ENCODE measurements at places on chromosomes 3 and 15.

DNA sequence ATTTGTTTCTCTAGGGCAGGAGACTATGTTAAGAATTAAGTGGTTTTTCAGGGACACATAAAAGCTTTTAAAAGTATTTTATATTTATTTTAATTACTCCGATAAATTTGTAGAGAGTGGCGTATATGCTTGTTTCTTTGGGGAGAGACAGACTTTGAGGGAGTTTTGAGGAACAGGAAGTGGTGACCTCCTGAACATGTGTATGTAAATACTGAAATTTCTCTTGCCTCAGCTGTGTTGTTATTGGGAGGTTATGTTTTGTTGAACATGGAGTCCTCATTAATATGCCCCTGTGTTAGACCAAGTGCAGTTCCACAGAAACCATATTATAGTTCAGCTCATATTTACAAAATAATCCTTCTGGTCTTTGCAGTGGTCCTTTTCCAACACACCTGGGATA lies 41.8 kb upstream of the UTS2B start:
- DNase-seq: no peak

GRCh38 chr3:175546115-175546514 lies 687.0 kb downstream of the NAALADL2 start:
- DNase-seq: no peak

DNA sequence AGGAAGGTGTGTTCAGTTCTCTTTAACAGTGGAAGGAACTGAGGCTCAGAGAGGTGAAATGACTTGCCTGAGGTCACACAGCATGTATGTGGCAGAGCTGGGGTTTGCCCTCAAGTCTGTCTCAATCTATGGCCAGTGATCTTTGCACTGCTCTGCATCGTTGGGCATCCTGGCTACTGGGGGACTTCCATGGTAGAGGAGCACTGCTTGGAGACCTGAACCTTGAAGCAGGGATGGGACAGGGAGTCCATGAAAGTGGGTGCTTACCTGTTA lies 2.0 kb downstream of the CORO2B start:
- no peak for DNase-seq

GRCh38 chr3:23837691-23838090 lies 31.9 kb downstream of the UBE2E1 start:
- no peak for DNase-seq

DNA sequence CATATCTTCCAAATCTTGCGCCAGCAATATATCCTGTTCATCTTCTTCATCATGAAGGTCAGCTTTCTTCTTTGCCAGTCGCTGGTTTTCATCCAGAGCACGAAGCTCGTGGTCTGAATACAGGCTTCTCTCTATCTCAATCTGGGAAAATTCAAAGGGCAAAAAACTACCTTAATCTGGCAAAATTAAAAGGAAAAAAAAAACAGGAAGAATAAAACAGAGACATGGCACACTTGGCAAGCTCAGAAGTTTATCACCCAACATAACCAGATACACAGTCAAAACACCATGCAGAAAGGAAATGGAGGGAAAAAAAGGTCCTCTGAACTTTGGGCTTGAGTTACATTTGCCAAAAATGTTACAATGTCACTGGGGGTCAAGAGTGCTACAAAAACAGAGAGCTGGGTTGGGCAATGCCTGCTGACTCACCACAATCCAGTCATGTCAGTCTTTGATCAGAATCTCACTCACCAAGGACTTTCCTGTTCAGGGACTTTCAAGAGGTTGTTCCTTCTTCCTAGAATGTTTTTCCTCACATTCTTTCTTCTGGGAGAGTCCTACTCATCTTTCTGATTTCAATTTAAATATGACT lies 1.5 kb downstream of the MRPL46 start:
- DNase-seq: peak; percentile 31

DNA sequence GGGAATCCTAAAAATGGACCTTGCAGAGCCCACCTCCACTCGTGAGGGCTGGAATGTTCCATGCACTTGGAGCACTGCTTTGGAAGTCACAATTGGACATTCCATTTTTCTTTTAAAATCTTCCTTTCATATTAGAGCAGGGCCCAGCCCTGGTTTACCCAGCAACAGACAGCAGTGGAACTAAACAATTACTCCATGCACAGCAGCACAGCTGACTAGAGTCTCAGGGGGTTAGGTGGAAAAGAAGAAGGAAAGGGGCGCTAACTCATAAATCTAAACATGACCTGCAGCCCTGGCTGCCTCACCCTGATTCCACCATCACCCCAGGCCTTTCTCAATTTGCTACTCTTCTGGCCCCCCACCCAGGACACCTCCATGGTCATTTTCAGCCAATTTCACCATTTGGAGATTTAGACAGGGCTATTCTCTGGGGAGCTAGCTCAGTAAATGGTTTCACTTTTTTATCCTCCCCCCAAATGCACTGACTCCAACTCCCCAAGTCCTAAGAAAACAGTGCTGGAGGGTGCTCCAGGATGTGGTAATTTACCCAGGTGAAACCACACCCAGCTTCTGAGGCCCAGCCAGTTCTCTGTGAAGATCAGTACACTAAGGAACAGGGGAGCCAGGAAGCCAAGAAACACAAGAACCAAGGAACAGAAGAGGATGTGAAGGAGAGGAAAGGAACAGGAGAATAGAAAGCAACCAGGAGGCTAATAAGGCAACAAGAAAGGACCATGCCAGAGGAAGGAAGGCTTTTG lies 1.6 kb upstream of the LRRC31 start:
- no peak for DNase-seq

- no peak for DNase-seq
Measured at GRCh38 chr3:14810070-14810791, 8.5 kb upstream of the FGD5 start.

Data from A549 (cell line).